ENCODE measurements at places on chromosomes 1 and 21.

GRCh38 chr1:16129316-16129715 lies 26.6 kb downstream of the EPHA2 start:
- no peak for DNase-seq

DNA sequence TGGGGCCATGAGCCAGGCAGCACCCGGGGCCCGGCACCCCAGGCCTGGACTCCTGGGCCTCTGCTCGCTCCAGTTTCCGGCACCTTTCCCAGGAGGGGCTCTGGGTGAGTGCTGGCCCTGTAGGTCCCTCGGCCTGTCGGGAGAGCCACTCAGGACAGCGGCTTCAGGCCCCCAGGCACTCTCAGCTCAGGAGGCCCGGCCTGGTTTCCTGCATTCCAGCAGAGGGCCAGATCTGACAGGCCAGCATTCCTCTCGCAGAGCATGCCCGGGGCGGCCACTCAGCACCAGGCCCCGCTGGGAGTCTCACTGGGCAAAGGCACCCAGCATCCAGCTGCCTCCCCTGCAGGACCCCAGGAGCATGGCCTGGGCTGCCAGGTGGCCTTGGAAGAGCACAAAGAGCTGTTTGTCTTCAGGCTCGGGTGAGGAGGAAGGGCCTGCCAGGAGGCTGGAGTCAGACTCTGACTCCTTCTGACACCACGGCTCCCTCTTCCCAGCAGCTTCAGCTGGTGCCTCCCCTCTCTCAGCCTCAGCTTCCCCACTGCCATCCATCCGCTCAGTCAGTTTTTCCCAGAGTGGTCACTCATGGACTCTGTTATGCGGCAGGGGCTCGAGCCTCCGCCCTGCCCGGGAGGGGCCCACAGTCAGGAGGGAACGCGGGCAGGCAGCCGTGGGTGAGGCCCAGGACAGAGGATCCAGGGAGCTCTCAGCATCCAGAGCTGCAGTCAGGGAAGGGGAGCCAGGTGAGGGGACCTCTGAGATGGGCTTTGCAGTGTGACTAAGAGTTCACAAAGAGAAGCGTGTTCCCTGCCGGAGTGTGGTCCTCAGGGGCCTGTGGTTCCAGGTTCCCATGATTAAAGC lies 51.7 kb downstream of the WNT9A start:
- DNase-seq = no peak

DNA sequence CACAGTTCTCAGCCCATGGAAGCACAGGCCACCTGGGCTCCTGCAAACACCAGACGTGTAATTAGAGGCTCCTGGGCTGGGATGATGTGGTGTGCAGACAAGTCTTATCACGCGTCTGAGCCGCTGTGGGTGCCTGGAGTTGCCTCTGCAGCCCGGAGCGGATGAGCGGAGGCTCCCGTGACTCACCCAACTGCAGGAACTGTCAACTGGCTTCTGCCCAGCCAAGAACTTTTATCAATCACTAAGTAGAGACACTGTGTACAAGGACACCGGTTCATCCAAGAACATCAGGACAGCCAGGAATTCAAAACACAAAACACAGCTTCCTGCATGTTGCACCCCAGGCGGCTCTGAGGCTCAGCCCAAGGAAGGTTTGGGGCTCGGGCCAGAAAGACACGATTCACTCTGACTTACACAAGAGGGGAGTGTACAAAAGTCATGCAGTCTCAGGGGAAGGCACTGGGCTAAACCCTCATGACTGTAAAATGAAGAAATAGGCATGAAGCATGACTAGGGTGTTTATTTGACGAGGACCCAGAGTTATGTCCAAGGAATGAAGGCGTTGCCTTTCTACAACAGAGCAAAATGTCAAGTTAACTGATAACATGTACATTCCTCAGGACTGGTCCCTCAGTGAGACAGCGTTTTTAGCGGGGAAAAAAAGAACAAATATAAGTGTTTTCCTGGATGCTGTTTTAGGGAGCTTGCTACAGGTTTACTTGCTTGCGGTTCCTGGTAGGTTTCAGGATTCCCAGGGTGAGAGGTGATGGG lies 21.1 kb downstream of the ERRFI1 start:
- peak; percentile 99 for DNase-seq

DNA sequence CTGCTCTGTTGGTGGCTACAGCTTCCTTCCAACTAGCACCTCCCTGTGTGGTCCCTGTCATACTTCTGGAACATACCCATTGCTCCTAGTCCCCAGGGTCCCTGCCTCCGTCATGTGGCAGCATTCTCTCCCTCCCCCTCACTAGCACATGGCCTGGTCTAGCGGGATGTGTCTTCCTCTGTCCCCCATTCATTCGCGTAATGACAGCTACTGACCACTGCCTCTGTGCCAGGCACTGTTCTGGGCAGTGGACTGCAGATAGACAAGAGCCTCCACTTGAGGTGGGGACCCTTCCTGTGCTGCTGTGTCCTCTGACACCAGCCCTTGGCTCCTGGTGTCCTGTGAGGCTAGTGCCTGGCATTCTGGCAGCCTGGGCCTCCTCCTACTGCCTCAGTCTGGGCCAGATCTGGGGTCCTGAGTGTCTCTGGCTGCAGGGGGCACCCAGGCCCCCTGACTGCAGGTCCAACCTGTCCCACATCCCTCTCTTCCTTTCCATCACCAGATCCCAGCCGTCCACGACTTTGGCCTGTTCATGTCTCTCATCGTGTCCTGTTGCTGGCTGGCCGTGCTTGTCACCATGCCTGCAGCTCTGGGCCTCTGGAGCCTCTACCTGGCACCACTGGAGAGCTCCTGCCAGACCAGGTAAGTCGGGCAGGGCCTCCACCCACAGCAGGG lies 38.1 kb downstream of the DISP3 start:
- no peak for DNase-seq

DNA sequence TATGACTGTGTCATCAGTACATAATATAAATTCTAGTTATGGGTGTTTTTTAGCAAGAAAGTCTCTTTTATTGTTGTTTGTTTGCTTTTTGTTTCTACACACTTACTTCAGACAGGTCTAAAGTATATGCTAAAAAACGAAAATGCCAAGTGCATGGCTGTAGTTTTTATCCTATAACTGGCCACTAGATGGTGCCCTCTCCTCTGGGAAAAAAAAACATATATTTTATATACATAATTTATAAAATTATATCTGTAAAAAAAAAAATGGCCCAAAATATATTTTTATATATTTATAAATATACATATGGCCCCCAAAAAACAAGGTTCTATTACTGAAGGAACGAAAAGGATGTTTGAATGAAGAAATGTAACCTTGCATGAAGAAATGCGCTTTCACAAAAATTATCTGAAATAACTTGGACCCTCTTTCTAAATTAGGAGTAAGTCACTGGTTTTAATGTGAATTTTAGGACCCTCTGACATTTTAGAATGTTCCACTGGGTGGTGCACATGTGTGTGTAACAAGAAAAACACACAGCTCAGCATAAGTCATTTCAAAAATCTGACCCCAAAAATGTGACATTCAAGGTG lies 93.5 kb downstream of the TTLL7 start:
- DNase-seq = peak; percentile 54

- DNase-seq = no peak
Observed at GRCh38 chr1:192803501-192803900, 5.3 kb upstream of the RGS2 start.

GRCh38 chr1:21904704-21905520 lies 32.2 kb downstream of the HSPG2 start:
- DNase-seq = peak; percentile 92

- no peak for DNase-seq
Observed at GRCh38 chr1:234670967-234671626, 61.1 kb upstream of the IRF2BP2 start.

- DNase-seq = peak; percentile 72
Observed at GRCh38 chr1:89262643-89263042, 10.0 kb downstream of the GBP5 start.

DNA sequence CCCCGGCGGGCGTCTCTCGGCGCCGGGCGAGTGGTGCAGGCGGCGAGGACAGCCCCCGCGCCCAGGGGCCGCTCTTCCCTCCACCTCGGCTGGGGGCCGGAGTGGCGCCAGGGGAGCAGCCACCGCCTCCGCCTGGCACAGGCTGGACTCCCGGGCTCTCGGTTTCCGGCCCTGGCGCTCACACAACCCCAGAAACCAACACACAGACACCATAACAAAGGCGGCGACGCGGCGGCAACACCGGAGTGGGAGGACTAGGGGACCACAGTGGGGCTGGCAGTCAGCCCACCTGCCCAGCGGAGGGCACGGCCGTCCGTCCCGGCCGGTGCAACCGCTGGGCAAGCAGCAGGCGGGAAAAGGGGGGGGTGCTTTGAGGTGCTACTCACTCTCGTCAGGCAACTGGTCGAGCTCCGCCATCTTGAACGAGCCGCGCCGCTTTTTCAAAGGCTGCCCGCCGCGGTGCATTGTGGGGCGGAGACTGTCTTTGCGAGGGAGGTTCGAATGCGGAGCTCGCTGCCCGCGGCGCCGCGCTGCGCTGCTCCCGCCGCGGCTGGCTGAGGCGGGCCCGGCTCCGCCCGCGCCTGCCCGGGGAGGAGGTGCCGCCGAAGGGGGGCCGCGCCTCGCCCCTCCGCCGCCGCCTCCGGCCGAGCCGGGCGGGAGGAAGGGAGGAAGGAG lies at the start of gene LIN9:
Gene LIN9, minus strand, starts transcription at position 442 of the 675 bp plus-strand sequence. Its CDS starts 25 bp downstream, at position 417.
- peak; percentile 91 for DNase-seq

GRCh38 chr1:36864823-36865601 lies 169.3 kb downstream of the GRIK3 start:
- no peak for DNase-seq

GRCh38 chr21:41923631-41924367 lies 30.0 kb downstream of the C2CD2 start:
- peak; percentile 90 for DNase-seq

GRCh38 chr1:234478152-234478480 lies 863 bp downstream of the TARBP1 start:
- DNase-seq = peak; percentile 42

DNA sequence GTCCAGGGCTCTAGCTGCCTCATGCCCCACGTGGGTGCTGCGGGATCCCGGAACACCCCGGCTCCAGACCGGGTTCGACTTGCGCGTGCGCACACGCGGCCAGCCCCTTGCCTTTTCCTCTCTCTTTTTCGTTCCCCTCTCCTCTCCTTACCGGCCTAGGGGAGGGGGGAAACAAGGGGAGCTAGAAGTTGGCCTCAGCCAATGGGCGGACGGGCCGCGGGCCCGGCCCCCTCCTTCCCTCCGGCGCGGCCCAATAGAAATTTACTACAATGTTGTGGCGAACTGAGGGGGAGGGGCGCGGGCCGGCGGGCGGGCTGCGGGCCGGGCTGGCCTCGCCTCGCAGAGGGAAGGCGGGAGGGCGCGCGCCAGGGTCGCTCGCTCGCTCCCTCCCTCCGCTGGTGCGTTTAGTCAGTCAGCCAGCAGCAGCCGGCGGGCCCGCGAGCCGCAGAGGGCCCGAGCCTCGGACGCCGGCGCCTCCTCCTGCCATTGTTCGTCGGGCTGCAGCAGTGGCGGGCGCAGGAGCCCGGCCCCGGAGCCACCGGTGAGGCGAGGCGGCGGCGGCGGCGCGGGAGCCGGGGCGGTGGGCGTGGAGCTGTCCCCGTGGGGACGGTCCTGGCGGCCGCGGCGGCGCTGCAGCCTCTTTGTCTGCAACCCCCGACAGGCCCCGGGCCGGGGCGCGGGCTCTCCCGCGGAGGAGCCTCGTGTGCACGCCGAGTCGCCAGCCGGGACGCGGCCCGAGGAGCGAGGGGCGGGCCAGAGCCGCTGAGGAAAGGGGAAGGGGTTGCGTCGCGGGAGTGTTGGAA lies at the start of gene EPB41:
Gene EPB41, plus strand, starts transcription at position 342 of the 803 bp plus-strand sequence. CDS start 72,869 bp downstream, outside the sequence.
- DNase-seq = peak; percentile 63

- DNase-seq = no peak
Observed at GRCh38 chr1:97551113-97551512, 369.7 kb downstream of the DPYD start.

GRCh38 chr1:240152611-240153297 lies 61.1 kb downstream of the FMN2 start:
- peak; percentile 27 for DNase-seq

DNA sequence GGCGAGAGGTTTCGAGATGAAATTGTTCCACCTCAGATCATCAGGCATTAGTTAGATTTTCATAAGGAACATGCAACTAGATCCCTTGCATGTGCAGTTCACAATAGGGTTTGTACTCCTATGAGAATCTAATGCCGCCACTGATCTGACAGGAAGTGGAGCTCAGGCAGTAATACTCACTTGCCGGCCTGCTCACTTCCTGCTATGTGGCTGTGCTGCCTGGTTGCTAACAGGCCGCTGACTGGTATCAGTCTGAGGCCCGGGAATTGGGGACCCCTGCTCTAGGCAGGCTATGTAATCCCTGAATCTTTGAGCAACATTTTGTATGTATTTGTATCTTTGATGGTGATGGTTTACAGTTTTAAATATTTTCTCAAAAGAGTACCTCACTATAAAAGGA lies 32.5 kb downstream of the XKR8 start:
- DNase-seq = peak; percentile 20

DNA sequence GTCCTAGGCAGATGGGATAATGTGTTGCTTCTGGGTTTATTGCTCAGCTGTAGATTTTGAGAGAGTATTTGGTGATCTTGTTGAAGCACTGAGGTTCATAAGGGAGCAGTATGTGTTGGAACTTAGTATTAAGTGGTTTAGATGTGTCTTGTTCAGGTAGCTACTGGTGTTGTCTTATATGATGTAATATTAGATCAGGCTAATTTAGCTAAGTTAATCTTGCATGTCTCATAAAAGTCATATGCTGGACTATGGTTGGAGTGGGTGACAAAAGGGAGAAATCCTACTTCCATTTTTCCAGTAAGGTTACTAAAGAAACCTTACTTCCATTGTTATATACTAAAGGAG lies 196.4 kb downstream of the CLEC20A start:
- no peak for DNase-seq

DNA sequence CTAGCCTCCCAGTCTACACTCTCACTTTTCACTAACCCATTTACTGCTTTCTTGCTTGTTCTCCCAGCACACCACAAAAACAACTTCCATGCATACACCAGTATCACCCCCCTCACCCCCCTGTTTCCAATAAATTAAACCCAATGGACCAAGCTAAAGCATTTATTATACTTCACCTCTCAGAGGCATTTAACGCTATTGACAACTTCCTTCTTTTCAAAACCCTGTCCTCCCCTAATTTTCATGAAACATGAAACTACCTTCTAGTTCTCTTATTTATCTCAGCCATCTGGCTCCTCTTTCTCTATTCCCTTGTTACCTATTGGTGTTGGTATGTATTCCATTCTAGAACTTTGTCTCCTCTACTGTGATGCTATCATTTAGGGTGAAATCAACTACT lies 32.3 kb downstream of the PTPRC start:
- no peak for DNase-seq

DNA sequence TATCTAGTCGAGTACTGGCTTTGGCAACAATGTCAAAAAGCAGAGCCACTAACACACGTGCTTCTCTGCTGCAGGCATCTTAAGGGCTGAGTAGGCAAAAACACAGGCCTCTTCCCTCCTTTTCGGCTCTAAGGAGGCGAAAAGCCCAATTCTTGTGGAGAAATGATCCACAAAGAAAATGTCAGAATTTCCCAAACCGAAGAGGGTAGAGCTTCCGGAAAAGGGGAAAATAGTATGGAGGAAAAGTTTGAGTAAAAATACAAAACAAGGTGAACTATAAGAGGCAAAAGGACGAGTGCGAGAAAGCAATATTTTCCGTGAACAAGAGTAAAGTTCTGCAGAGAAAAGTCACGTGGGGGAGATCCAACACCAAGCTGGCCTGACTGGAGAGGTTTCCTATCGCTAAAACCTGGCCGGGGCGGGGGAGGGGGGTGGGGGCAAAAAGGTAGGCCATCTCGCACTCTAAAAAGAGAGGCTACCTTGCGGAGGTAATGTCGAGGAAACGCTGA lies 551 bp downstream of the ZRANB2 start:
- peak; percentile 28 for DNase-seq

Measured in cardiac fibroblast (primary cell).